Thymus (tissue), 14 donors: ENCODE measurements at places on chromosomes 4 and X.

DNA sequence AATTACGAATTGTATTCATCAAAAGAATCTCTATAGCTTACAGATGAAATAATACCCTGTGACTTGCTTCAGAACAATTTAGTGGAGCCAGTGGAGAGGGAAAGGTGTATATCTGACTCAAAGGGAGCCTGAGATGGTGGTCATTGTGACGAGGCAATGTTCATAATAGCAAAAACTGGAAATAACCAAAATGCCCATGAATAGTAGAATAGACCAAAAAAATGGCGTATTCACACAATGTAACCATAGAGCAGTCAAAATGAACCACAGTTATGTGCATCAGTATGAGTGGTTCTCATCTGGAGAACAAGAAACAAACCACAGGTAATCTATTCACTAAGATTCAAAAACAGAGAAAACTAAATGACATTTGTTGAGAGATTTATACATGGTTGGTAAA lies 125.3 kb upstream of the CLNK start:
- DNase-seq, result no peak

GRCh38 chr4:184099535-184099966 lies 118.1 kb downstream of the ENPP6 start:
- no peak for DNase-seq

- no peak for DNase-seq
Observed at GRCh38 chrX:49977319-49978090, 55.1 kb downstream of the CLCN5 start.

DNA sequence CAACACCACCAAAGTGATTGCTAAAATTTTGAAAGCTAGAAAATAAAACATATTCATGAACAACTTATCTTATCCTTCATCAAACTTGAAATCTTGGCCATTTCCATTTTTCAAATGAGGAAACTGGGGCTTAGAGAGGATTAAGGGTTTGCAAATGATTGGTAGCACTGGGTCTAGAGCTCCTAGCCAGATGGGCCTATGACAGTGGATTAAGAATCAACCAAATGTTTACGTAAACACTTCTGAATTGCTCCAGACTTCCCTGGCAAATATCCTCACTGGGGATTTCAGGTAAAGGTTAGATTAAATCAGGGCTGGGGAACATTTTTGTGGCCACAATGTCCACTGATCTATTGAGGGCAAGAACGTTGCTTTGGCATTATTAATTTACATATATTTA lies 241.2 kb downstream of the ANK2 start:
- no peak for DNase-seq

GRCh38 chr4:18536428-18536827 lies 514.9 kb upstream of the LCORL start:
- DNase-seq, result no peak

- DNase-seq, result peak; percentile 22
Observed at GRCh38 chr4:184039963-184040383, 134.9 kb downstream of the STOX2 start.

DNA sequence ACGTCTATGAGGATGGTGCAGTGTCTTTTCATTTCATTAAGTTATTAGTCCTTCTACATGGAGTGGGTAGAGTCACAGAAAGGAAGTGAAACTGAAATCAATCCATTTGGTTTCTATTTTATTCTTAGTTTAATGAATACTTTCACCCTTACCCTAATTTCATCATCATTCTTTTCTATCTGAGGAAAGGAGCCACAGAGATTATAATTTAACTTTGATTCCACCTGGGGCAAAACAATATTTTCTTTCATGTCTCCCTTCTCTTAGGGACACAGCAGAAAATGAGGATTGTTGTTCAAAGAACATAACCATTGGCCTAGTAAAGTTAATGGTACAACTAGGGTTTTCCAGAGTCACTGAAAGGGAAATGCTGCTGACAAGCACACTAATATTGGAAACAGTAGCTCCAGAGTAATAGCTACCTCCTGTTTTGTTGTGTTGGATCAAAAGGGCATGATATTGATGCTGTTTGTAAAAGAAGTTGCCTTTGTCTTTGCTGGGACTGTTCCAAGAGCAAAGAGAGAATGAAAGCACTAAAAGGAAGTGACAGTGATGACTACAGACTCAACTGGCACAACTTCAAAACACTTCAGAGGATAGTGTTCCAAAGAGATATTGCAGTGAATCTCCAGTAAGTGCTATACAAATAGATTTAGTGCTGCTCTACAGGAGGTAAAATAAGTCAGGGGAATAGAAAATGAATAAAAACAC lies 247.1 kb upstream of the PITX2 start:
- no peak for DNase-seq

DNA sequence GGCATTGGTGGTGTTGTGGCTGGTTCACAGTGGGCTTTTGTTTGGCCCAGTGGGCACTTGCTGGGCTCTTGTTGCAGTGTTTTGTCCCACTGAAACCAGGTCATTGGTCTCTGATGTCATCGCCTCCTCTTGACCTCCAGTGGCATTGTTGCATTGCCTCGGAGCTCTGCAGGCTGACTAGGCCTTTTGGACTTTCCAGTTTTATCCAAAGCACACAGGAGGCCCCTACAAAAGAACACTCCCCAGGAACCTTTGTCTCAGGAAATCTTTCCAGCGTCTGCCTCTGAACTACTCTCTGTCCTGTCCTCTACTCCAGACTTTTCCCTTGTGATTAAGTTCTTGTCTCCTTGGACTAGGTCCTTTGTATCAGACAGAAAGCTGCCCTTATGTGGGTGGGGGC lies 54.8 kb downstream of the COQ2 start:
- DNase-seq, result no peak

GRCh38 chr4:121421594-121421993 lies 40.8 kb upstream of the QRFPR start:
- DNase-seq, result no peak

DNA sequence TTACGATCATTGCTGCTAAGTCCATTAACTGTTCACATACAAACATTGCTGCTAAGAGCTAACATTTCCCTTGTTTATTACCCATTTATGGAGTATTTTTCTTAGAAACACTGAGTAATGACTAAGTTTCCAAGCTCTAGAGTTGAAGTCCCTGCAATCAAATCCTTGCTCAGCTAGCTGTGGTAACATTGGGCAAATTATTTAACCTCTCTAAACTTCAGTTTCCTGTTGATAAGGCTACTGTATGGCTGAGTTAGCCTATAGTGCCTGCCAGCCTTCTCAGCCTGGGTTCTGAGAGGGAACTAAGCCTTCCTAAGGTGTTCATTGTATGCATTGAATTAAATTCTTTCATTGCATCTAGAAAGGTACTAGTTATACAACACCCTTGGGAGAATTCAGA lies 15.2 kb upstream of the SCOC start:
- no peak for DNase-seq

DNA sequence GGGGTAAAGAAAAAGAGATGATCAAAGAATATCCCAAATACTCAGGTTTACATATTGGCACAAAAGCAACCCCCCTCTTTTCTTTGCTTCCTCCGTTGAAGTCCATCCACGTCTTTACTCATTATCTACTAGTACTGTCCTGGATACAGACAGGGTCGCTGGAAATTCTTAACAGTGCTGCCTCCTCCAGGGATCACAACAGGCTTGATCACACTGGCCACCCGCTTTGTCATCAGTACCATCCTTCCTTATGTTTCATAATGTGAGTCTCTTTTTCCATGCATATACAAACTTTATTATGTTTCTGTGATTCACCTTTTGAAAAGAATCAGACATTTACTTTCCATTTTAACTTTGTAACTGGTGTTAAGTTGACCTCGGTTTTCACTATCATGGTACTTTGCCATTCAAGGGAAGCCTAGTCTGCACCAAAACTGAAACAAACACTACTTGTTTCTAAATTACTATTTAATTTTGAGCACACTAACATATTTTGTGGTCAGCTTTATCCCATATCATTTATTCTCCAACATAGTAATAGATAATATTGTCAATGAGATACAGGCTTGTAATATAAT lies 387.5 kb upstream of the PPP1R2C start:
- DNase-seq, result no peak

DNA sequence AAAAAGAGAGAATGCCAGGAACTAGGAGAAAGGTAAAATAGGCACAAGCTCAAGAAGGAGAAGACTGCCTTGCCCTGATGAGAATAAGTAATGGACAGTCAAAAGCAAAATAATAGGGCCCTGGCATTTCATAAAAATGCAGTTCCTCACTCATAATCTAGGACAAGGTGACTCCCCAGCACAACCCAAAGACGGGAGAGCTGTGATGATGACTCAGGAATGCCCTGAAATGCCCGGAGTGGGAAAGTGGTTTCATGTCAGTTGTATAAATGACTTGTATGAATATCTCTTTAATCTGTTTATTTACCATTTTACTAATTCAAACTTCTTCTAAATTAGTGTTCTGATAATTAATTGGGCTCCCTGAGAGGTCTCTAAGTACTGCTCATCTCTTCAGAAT lies 28.8 kb upstream of the SETD7 start:
- no peak for DNase-seq

GRCh38 chr4:134885436-134885835 lies 683.8 kb upstream of the PABPC4L start:
- DNase-seq, result no peak

DNA sequence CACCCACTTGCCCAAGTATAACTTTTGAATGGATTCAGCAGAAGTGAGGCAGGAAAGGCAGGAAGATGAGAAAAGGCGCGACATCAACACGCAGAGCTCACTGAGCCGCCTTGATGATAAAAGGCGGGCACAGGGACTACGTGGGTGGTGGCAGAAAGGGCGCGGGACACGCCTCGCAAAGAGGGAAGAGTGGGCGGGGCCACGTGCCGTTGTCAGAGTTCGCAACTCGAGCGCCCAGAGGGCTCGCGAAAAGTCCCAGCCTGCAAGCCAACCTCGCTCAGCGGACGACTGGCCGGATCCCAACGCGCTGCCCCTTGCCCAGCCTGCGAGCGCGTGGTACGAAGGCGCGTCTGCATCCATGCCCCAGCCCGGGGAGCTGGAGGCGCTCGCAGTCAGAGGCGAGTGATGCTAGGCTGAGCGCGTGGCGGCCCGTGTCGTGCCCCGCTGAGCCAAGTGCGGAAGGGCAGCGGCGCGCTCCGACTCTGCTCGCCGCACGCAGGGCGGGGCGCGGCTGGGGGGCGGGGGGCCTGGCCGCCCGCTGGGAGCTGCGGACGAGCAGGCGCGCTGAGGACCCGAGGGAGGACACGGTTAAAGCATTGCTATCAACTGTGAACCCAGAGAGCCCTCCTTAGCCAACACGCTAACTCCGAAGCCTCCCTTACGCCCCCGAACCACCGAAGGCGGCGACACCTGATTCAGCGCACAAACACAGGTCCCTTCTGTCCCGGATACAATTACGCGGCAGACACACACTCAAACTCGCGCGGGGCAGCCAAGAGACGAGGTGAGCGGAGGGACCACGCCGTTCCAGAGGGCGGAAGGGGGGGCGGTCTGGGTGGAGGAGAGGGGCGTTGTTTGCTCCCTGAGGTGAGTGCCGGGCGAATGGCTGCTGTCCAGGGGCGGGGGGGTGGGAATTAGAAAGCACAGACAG lies at the start of gene UGT8:
TSS of gene UGT8 (plus strand) at position 617 of the 931 bp plus-strand sequence. CDS start 24,074 bp downstream, outside the sequence.
- DNase-seq, result no peak

DNA sequence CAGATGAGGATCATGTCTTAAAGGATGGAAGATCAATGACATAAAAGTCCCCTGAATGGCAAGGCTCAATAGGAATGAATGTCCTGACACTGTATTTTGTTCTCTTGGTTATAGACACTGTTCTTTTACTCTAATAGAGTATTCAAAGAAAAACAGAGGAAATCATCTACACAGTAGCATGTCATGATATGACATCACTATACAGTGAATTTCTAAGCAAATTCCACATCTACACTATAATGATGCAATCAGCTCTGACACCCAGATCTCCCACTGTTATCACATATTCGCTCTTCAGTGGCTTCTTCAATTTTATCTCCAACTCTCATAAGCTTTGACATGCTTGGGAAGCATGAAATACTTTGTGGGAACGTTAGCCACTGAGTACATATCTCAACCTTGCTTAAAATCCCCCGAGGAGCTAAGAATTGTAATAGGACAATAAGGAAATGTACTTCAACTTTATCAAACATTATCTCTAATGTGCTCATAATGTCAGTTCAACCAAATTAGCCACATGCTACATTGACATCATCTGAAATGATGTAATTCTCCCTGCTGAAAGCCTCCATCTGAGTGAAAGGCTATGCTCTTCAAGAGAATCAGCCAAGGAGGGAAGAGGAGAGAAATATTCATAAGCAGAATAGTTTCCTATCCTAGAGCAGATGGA lies 139.6 kb upstream of the PTCHD1 start:
- DNase-seq, result no peak

GRCh38 chrX:47748576-47748975 lies 88.1 kb upstream of the ZNF81 start:
- no peak for DNase-seq

GRCh38 chr4:30825008-30825770 lies 105.0 kb downstream of the PCDH7 start:
- no peak for DNase-seq

DNA sequence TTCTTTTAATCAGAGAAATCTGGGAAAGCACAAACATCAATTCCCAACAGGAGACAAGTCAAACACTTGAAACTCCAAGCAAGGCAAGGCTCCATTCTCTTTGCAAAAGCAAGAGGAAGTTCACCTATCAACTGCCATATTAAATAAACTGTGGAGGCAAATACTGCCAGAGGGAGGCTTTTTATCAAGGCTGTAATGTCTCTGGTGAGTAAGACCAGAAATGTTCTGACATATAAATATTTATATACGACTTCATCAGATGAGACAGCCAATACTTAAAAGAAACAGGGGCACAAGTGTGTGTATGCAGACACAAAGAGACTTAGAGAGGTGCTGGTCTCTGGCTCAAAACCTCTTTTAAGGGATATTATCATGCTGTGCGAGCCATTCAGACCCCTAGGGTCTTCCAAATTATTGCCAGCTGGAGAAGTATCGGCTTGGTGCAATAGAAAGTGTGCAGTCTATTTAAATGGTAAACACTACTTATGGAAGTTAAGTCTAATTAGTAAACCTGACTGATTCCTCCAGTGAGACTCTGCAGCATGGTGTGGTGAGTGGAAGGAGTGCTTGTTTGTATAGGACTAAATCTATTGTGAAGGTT lies 24.4 kb downstream of the DCX start:
- no peak for DNase-seq

DNA sequence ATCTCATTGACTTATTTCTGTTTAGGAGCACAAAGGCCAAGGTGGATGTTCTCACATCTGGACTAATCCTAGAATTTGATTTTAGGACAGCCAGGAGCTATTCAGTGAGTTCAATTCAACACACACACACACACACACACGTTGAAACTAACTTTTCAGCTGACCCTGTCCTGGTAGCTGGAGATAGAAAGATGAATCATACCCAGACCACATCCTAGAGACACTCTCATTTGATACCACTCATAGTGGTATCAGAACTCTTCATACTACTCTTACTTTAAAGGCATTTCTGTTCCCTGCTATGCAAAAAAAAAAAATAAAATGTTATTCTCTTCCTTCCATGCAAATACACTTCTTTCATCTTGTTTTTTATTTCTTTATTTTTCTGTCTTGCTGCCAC lies 36.7 kb downstream of the KLF8 start:
- no peak for DNase-seq

- DNase-seq, result no peak
Observed at GRCh38 chr4:112288455-112288854, 2.8 kb upstream of the TIFA start.

- DNase-seq, result peak; percentile 40
Observed at GRCh38 chr4:95547715-95548471, 880 bp downstream of the UNC5C start.

- no peak for DNase-seq
Observed at GRCh38 chr4:11904117-11904535, 475.4 kb upstream of the HS3ST1 start.
